ENCODE measurements at places on chromosomes 12 and 14.

DNA sequence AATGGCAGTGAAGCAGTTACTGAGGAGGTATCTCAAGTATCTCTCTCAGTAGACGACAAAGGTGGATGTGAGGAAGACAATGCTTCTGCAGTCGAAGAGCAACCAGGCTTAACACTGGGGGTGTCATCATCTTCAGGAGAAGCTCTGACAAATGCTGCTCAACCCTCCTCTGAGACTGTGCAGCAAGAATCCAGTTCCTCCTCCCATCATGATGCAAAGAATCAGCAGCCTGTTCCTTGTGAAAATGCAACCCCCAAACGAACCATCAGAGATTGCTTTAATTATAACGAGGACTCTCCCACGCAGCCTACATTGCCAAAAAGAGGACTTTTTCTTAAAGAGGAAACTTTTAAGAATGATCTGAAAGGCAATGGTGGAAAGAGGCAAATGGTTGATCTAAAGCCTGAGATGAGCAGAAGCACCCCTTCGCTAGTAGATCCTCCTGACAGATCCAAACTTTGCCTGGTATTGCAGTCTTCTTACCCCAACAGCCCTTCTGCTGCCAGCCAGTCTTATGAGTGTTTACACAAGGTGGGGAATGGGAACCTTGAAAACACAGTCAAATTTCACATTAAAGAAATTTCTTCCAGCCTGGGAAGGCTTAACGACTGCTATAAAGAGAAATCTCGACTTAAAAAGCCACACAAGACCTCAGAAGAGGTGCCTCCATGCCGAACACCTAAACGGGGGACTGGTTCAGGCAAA is 216.6 kb downstream of the AKAP6 start:
- DNase-seq = no peak

- DNase-seq = no peak
Observed at GRCh38 chr12:27382171-27382795, 49.6 kb downstream of the BMAL2 start.

GRCh38 chr14:98503086-98503815 is 768.7 kb downstream of the BCL11B start:
- DNase-seq = no peak

DNA sequence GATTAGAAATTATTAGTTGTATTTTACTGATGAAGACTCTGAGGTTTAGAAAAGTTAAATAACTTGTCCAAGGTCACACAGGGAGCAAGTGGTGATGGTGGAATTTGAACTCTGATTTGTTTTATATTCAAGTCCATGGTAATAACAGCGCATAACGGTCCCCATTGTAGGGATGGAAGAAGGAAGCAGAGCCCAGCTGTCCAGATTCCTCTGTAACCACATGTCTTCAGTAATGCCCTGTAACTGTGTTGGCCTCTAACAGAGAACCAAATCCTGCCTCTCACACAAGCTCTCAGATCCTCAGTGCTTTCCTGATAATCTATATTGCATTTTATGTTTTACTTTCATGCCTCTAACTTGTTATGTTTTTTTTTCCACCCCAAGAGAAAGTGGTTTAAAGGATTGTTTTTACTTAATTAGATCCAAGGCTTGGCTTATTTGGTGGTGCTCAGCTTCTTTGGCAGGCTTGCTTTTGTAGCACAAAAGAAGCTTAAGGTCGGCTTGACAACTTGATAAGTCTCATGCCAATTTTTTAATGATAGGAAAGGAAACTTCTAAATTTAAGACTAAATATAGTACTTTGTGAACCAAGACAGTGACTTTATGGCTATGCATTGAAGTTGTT is 105.1 kb upstream of the SEL1L start:
- no peak for DNase-seq

DNA sequence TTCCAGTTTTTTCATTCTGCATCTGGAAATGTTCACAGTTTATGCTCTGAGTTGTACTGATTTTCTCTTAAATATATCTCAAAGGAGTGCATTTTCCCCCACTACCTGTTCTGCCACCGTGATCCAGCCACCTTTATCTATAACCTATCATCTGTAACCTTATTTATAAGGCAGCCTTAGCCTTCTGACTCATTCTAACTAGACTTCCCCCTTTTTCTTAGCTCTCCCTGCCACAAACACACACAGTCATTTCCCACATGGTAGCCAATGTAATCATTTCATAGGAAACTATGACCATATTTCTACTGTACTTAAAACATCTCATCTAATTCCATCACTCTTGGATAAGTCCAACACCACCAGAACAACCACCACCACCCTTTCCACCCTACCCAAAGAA is 10.8 kb upstream of the GYS2 start:
- DNase-seq = no peak

DNA sequence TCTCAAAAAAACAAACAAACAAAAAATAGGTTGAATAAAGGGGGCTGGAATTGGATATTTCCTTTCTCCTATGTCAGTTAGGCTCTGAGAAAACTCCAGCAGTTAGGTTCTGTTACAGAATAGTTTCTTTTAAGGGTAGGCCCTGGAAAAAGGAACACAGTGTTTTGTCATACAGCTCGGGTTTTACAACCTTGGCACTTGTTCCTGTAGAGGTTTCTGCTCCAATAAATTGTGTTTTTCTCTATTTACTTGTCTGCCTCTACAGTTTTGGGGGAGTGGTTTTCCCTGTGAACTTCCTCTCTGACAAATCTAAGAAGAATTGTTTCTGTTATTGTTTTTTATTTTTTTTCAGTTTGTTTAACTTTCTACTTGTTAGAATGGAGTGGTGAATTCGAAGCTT is 167.6 kb downstream of the ACSS3 start:
- DNase-seq = no peak

DNA sequence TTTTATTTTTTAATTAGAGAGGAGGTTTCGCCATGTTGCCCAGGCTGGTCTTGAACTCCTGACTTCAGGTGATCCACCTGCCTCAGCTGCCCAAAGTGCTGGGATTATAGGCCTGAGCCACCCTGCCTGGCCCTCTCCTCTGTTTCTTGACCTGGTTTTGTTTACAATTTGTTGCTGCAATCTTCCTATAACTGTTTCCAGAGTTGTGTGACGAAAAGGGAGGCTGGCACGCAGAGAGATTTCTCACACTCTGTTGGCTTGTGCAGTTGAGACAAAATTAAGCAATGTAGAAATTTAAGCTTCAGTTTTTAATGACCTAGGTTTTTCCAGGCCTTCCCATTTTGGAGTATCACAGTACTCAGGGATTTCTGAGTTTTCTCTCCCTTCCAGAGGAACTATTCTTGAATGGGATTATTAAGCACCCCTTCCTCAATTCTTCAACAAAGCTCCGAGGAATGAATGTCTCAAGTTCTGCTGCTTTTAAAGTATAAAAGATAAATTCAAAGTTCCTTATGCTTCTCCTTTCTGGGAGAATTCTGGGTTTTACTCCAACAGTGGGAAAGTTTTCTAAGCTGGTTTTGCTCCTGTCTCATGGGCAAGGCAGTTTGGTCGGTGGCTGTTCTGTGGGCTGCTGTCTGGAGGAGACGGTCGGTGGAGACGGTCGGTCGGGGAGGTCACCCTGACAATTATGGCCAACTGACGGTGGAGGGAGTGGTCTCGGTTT is 20.4 kb upstream of the FOS start:
- DNase-seq = no peak

- DNase-seq = no peak
Observed at GRCh38 chr12:28027947-28028724, 55.6 kb upstream of the PTHLH start.

GRCh38 chr14:66085665-66086064 is 400.5 kb upstream of the CCDC196 start:
- no peak for DNase-seq

- DNase-seq = no peak
Observed at GRCh38 chr12:26786865-26787514, 46.0 kb downstream of the ITPR2 start.

- DNase-seq = no peak
Observed at GRCh38 chr14:76908834-76909233, 82.6 kb downstream of the LRRC74A start.
